ENCODE measurements at places on chromosomes 5 and 9.

DNA sequence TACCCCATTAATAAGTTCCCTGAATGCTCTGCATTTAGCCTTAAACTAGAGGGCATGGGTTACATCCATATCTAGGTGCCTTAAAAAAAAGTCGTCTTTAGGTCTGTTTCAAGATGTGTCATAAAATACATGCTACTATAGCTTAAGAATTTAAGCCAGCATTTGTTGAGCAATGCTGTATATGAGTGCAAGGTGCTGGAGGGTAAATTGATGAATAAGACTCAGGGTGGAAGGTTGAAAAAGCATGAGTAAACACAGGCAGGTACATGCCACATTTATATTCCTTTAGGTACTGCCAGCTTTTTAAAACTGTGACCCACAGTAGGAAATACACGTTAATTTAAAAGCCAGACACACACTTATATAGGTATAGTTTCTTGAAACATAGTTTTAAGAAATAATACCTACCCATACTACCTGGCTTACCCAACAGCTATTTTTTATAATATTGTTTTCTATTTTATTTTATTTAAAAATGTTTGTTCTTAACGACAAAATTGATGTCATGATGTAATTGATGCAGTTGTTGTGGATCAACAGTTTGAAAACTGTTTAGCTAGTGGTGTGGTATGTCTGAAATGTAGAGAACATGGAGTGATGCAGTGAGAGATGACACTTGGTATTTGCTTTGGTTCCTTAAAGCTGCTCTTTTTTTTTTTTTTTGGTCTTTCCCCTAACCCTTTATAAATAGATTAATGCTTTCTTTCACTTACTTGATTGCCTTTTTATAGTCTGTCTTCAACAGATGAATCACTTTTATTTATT, 3.9 kb downstream of the HMGCR start:
- no peaks in the 10 kb centered on the region for H3K27me3 ChIP-seq
- H3K4me1 ChIP-seq = peaks cover 50% of the 10 kb centered on the region
- DNase-seq = no peak
- peak overlapping the region; percentile 45 for H3K27ac ChIP-seq
- no peak overlapping the region for H3K4me3 ChIP-seq

GRCh38 chr5:1037123-1037670, 28.6 kb downstream of the NKD2 start:
- H3K4me3 ChIP-seq = no peak overlapping the region
- H3K36me3 ChIP-seq = no peaks in the 10 kb centered on the region
- DNase-seq = peak; percentile 83
- no peaks in the 10 kb centered on the region for H3K4me1 ChIP-seq

DNA sequence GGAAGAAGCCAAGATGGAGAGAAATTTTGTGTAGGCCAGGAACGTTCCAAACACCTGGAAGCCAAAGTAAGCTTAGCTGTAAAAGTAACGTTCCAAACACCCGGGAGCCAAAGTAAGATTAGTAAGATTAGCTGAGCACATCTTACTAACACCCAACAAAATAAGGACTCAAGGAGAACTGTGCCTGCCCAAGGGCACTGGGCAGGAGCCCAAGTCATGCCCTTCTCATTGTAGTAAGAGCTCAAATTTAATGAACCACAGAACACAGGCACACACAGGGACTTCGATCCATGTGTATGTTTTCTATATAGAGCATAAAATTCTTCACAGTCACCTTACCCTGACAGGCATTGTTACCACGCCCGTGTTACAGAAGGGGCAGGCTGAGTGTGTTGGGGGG, 36.1 kb upstream of the NXNL2 start:
- H3K4me1 ChIP-seq = peaks cover 3% of the 10 kb centered on the region
- no peak overlapping the region for H3K4me3 ChIP-seq
- no peaks in the 10 kb centered on the region for H3K36me3 ChIP-seq
- no peak for DNase-seq
- H3K27ac ChIP-seq = no peak overlapping the region

- peak overlapping the region; percentile 64 for H3K27ac ChIP-seq
- peaks cover 85% of the 10 kb centered on the region for H3K4me1 ChIP-seq
- H3K27me3 ChIP-seq = no peaks in the 10 kb centered on the region
- no peak for DNase-seq
Observed at GRCh38 chr9:106883626-106884190, 20.7 kb downstream of the ZNF462 start.
